Uterine smooth muscle cell (primary cell): ENCODE measurements at places on chromosomes 7 and 10. TPM values are rescaled to one million over a fixed set of nuclear protein-coding genes. Genes with fewer than 3 reads are reported as not detected.

The UPK3BL1 gene
- 3.9 and 9.4 TPM in 2 replicates for total RNA-seq

The PHYHIPL gene
- not detected in 2 replicates for total RNA-seq

The CRTAC1 gene
- not detected in 2 replicates for total RNA-seq

The SPDYE2B gene
- not detected in 2 replicates for total RNA-seq

The PNLIPRP1 gene
- not detected in 2 replicates for total RNA-seq

The CLEC5A gene
- total RNA-seq = under 0.01 TPM in 1 of 2 replicates, not detected in the other

The ELN gene
- total RNA-seq = 0.89 and 2.6 TPM in 2 replicates

The BCCIP gene
- total RNA-seq = 52.5 and 78.0 TPM in 2 replicates

The HACD1 gene
- 32.0 and 42.6 TPM in 2 replicates for total RNA-seq

The GBX1 gene
- total RNA-seq = not detected in 2 replicates

The KLHDC10 gene
- 26.0 and 26.2 TPM in 2 replicates for total RNA-seq

The AGR2 gene
- under 0.01 TPM in 1 of 2 replicates, not detected in the other for total RNA-seq

The STEAP1 gene
- 32.6 and 65.6 TPM in 2 replicates for total RNA-seq

The WDR86 gene
- 0.22 TPM in 1 of 2 replicates, not detected in the other for total RNA-seq
